ENCODE measurements at places on chromosomes 2 and 18. TPM values are rescaled to one million over a fixed set of nuclear protein-coding genes. Genes with fewer than 3 reads are reported as not detected.

Gene PIKFYVE
- polyA plus RNA-seq = 6.1 TPM

Gene DHRS9
- 2.2 TPM for polyA plus RNA-seq

Gene POTEC
- polyA plus RNA-seq = not detected

Gene DCDC2C
- polyA plus RNA-seq = not detected

Gene PLGLB1
- polyA plus RNA-seq = 9.8 TPM

Gene KLHL30
- not detected for polyA plus RNA-seq

Gene MATN3
- polyA plus RNA-seq = 6.0 TPM

Gene MAP3K19
- polyA plus RNA-seq = not detected

Gene RBM43
- polyA plus RNA-seq = 2.2 TPM

Gene KCNJ3
- polyA plus RNA-seq = 0.19 TPM

Measured in hepatocyte (in vitro differentiated cells).